IgD-negative memory B cell (primary cell): ENCODE measurements at places on chromosomes 11 and 22. TPM values are rescaled to one million over a fixed set of nuclear protein-coding genes. Genes with fewer than 3 reads are reported as not detected.

Gene ALDH3B1
- polyA plus RNA-seq: 0.36 TPM

Gene SCGB1D2
- not detected for polyA plus RNA-seq

Gene KRTAP5-1
- not detected for polyA plus RNA-seq

Gene CECR2
- not detected for polyA plus RNA-seq

Gene XKR3
- not detected for polyA plus RNA-seq

Gene NEAT1
- polyA plus RNA-seq: 1.2 TPM

Gene APOL6
- 4.9 TPM for polyA plus RNA-seq

Gene KCNE3
- polyA plus RNA-seq: not detected

Gene RBM14
- polyA plus RNA-seq: 80.5 TPM

Gene TMEM223
- 39.1 TPM for polyA plus RNA-seq

Gene APOBEC3H
- polyA plus RNA-seq: 0.48 TPM

Gene CDK2AP2
- 133 TPM for polyA plus RNA-seq

Gene OR1S2
- not detected for polyA plus RNA-seq

Gene SLC5A4
- not detected for polyA plus RNA-seq

Gene NXPE4
- polyA plus RNA-seq: not detected

Gene YIF1A
- 72.5 TPM for polyA plus RNA-seq

Gene OR9Q1
- polyA plus RNA-seq: not detected

Gene SGSM1
- polyA plus RNA-seq: 0.44 TPM

Gene MRGPRX3
- polyA plus RNA-seq: not detected

Gene MTCH2
- 58.9 TPM for polyA plus RNA-seq

Gene LDHAL6A
- not detected for polyA plus RNA-seq

Gene FIBIN
- polyA plus RNA-seq: not detected

Gene ART1
- polyA plus RNA-seq: not detected

Gene NRXN2
- not detected for polyA plus RNA-seq

Gene GTSE1
- not detected for polyA plus RNA-seq
